NCI-H1417 treated with DMSO at 0.1 percent for 48 hours (cell line): ENCODE measurements at places on chromosomes 5 and 9.

- DNase-seq, result no peak
These were observed 58.3 kb upstream of the CPEB4 start for GRCh38 chr5:173829826-173830225.

GRCh38 chr9:134730761-134731496 is 89.3 kb downstream of the COL5A1 start:
- DNase-seq, result no peak

DNA sequence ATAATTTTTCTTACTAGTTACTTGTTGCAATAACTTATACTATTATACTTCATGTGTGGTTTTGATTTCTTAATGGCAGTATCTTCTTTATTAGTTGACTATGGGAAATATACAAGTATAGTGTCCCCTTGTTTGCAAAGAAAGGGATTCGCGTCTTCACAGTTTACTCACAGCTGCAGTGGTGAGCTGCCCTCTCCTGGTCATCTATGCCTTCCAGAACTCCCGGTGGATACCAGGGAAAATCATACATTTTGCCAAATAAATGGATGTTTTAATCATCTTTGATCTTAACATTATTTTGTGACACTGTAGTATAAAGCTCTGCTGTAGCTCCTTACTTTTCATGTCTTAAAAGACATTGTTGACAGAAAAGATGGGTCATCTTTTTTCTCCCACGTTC is 142.0 kb downstream of the ZCCHC7 start:
- no peak for DNase-seq

DNA sequence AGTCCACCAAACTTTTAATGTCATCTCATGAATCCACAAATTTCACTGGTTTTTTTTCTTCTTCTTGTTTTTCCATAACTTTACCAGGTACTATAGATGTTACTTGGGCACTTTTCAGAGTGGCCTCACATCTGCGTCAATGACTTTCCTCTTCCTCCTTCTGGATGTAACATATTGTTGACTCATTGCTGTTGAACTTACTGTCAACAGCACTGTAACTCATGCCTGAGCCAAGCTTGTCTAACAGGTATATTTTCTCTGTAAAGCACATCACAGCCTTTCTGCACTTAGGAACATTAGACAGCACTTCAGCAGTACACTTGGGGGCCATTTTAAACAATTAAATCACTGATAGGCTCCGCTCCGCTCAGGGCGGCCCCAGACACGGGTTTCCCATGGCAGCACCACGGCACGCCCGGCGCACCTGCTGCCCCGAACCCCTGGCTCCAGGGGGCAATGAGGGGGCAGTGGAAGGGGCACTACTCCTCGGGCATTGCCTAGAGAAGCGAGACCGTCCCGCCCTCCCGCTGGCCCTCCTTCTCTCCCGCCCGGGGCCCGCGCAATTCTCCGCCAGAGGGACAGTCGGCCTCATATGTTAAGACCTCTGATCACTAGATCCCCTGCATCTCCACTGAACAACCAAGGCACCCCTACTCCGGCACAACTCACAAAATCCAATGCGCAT is 41.9 kb upstream of the SPATA31C2 start:
- no peak for DNase-seq
